ENCODE measurements at places on chromosomes 3 and 15. TPM values are rescaled to one million over a fixed set of nuclear protein-coding genes. Genes with fewer than 3 reads are reported as not detected.

GRCh38 chr15:70152070-70152480, 54.4 kb upstream of the TLE3 start:
- DNase-seq, result no peak

The DUOXA2 gene
- total RNA-seq, result not detected

DNA sequence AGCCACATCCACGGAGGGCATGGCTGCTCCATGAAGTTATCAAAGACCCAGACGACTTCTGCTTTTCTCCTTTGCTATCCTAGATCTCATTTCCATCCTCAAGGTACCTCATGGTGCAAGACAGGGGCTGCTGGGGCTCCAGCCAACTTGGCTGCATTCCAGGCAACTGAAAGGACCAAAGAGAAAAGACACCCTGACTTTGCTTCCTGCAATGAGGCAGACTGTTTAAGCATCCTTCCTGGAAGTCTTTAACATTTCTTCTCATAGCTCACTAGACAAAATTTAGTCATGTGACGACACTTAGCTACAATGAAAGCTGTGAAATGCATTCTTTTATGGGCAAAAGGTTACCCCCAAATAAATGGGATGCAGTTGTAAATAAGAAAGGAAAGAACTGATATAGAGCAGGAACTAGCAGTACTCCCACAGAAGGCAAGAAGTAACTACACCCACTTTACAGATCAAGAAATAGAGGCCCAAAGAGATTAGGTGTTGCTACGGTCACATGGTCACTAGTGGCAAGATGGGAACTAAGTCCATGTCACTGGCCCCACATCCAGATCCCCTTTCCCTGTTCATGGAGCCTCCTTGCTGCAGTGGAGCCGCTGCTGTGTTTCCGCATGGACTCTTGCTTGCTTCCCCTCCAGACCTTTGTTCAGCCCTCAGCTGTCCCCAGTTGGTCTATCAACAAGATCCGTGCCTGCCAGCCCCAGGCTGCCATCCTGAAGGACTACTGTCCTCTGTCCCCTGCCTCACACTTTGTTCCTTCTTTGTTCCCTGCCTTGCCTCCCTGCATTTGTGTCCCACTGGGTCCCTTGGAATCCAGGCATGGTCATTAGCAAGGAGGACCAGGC, 107.0 kb downstream of the XXYLT1 start:
- no peak for DNase-seq

DNA sequence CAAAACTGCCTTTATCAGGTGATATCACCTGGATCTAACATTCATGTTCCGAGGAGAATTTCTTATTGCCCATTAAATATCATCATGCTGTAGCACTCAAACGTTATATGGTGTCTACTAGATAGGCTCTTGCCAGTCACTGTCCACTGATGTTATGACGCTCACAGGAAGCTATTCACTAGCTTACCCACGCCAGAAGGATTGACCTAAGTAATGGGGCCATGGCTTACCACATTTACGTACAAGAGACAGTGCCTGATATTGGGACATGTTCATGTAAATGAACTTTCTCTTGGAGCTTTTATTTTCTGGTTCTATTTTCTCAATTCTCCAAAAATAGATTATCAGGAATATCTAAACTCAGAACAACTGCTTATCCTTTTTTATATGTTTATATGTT, 91.7 kb upstream of the NAALADL2 start:
- DNase-seq, result no peak
